ENCODE measurements at places on chromosomes 5 and 9.

DNA sequence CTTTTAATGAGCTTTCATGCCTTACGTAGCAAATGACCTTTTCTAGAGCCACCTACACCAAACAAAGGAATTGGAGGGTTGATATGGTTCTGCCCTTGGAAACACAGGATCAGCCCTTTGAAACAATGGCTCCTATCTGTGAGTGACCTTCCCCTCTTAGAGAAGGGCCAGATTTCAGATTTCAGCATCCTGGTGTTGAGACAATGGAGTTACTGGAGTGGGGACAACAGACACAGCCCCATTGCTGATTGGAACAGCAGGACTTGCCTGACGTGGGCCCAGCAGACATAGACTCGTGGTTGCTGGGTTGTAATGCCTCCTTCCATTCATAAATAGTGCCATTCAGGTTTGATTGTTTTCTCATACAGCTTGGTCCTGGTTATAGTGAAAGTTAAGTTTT, 96.0 kb downstream of the GALNT10 start:
- no peak for DNase-seq

GRCh38 chr5:167820101-167820990, 471.1 kb upstream of the WWC1 start:
- DNase-seq = no peak

GRCh38 chr5:88377705-88378656, 109.3 kb upstream of the TMEM161B start:
- DNase-seq = no peak

- no peak for DNase-seq
Observed at GRCh38 chr5:17426104-17426749, 71.8 kb upstream of the TAF11L2 start.

DNA sequence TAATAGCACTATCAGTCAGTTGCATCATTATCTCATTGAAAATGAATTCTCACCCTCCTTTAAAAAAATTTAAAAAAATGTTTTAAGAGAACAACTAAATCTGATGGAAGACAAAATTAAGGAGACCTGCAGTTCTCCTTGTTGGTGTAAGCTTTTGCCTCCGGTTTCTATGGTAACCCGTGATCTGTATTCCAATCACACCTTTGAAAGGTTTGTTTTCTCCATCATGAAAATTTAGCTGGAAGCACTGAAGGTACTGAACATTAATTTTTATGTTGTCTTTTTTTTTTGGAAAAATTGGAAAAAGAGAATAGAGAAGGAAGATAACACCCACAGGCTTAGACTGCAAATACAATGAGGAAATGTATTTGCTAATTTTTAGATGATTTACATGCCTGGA, 2.5 kb upstream of the BASP1 start:
- no peak for DNase-seq

GRCh38 chr9:69812068-69813000, 8.3 kb upstream of the CFAP95 start:
- DNase-seq = no peak

DNA sequence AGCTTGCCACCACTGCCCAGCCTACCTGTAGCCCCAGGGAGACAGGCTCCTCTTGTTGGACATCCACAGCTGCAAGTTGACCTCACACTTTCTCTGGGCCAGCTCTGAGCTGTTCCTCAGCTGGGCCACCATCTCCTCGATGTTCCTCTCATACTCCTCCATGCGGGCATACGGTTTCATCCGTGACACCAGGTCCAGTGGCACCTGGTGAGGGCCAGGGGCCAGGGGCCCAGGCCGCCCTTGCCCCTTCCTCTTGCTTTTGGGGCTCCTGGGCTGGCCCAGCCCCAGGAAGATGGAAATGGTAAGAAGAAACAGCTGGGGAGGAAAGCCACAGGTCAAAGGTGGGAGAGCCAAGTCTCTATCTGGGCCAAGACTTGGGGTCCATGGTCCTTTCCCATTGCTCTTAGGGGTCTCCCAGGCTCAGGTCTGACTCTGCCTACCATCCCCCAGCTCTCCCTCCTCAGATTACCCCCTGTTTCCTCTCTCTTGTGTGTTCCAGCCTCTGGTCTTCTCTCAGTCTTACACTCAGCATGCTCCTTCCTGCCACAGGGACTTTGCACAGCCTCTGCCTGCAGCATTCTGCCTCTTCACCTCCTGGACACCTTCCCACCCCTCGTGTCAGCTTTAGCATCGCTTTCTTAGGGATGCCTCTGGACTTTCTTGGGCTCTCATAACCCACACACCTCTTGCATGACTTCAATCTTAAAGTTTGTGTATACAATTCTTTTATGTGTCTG, 2.2 kb downstream of the IL17B start:
- no peak for DNase-seq

GRCh38 chr5:110630350-110630749, 96.1 kb downstream of the TMEM232 start:
- no peak for DNase-seq

DNA sequence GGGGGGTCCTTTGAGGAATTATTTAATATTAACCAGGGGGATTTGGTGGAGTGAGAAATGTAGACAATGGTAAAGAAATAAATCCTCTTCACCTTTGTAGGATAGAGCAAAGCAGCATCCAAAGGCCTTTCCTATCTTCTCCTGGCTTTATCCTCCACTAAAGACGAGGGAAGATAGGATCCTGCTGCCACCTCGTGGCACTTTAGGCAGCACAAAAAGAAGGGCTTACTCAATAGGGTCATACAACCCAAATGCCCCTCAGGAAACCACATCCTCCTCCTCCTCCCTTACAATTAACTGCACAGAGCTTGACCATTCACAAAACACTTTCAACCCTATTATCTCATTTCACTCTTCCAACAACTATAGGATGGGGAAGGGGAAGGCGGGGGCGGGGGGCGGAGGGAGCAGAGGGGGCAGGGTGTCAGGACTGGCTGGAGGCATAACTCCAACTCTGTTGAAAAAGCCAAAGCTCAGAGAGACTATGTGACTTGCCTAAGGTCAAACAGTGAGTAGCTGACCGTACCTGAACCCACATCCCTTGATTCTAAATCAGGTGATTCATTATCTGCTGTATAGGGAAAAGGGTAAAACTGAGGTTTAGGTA, 45.4 kb upstream of the MYOT start:
- peak; percentile 31 for DNase-seq

GRCh38 chr5:175695161-175696126, 37.6 kb downstream of the HRH2 start:
- no peak for DNase-seq

DNA sequence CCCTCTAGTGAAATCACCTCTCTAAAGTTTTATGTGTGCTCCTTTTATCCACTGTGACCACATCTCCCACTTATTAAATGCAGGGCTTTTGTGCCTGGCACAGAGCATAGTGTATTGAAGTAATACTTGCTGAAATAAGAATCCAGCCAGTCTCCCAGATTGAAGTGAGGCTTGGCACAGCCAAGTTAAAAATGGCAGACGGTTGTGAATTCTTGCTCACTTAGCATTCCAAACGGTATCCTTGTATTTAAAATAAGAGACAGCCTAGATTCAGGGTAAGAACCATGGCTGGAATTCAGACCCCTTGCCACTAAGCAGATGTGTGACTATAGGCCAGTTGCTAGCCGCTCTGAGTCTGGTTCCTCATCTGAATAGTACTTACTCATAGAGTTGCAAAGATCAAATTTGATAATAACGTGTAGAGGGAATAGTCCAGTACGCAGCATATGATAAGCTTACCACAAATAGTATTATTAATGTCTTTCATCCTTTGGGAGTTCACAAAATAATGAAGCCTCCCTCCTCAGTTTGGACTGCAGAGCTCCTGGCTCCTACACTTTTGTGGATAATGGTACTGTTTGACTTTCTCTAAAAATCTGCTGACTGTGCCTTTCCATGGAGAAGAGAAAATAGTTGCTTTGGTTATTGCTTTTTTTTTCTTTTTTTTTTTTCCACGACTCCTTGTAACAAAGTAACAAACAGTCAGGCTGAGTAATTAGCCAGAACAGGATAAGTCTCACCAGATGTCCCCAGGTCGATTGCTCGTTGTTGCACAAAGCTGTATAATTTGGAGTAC, 51.5 kb downstream of the FGF1 start:
- DNase-seq = no peak

- DNase-seq = no peak
Observed at GRCh38 chr5:73968246-73968645, 342.2 kb downstream of the ARHGEF28 start.
